NCI-H2107 (cell line): ENCODE measurements at places on chromosomes 7 and 10.

DNA sequence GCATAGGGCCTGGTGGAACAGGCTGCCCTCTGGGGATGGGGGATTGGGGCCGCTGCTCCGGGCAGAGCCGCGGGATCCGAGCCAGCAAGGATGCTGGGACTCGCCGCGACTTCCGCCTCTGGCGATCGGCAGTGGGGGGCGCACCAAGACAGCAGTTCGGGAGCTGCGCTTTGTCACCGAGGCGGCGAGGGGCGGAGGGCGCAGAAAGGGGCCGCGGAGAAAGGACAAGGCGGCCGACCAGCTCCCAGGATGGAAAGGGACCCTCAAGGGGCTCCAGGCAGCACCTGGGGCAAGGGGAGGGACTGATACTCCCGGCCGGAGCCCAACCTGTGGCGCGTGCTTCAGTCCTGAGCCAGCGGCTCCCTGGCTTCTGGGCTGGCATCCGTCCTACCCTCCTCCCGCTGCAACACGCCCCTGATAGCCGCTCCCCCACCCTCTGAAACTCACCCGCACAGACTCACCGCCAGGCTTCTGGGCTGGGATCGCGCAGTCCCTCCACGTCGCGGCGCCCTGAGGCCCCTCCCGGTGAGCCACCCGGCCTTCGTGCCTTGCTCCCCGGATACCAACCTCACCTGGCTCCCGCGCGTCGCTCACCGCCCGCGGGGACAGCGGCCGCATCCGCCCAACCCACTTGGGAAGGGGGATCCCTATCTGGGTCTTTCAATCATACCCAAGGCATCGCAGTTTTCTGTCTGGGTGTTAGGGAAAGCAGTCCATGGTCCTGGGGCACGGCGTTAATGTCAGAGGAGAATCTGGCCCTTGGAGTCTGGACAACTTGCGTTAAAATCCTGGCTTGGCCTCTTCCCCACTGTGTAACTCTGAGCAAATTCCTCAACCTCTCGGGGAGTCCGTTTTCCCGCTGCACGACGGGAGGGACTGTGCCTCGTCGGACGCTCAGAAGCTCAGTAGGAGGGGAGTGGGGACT, 7.0 kb upstream of the EVX1 start:
- no peak for DNase-seq

DNA sequence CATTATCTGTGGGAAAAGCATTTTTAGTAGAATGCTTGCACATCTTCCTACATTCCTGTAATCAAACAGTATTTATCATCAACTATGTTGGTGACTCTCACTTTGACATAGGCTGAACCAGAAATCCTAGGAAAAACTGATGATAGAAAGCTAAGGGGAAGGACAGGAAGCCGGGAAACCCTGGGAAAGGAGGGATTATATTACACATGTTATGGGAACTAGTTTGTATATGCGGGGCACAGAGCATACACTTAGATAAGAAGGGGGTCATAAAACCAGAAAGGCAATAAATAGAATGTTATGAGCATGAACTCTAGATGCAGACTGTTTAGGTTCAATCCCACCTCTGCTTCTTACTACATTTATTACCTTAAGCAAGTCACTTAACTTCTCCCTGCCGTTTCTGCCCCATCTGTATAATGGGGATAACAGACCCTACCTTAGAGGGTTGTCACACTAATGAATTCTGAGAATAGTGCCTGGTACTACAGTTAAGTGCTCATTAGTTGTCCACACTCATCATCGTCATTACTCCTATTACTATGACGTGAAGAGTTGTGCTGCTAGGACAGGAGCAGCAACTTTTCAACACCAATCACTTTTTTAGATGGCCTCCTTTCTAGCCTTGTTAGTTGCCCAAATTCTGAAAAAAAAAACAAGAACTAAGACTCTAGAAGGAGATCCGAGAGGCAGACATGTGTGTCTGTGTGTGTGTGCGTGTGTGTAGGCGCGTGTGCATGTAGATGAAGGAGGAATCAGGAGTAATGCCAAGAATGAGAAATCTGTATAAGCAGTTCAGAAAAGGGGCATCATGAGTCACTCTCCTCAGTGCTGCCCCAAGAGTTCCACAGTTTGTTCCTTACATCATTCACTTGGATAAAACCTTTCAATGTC, 52.2 kb downstream of the KMT2C start:
- DNase-seq = no peak

DNA sequence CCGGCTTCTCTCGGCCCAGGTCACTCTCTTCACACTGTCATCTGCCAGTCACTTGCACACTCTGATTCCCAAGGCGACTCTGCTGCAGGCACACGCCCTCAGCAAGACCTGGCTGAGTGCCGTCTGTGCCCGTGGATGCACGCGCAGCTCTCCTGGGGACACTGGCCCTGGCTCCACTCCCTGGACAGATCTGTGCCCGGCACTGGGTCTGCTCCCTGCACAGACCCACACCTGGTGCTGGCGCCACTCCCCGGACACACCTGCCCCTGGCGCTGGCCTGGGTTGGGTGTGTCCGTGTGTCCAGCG, 133.2 kb downstream of the DNAJB6 start:
- DNase-seq = no peak

DNA sequence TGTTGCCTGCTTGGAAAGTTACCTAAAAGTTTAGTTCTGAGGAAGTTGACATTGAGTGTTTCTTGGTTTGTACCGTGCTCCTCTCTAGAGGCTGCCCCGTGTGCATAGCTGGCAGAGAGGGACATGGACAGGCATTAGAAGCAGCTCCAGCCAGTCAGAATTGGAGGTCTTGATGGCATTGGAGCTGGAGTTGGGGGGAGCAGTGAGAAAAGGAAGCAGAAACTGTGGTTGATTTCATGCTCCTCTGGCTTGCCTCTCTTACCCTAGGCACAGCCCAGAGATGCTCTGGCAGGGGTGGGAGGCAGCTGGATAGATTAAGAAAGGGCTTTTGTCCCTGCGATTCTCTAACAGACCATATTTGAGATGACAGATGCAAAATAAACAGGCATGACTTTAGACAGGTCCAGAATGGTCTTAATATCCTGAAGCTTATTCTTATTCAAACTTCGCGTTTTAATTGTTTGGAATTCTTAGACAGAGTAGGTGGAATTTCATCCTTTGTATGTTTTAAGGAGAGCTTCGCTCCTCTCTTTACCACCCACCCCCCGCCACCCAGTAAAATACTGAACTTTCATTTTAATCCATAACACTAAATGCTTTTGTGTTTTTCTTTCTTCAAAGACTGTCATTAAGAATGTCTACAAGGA, 73.5 kb upstream of the GLCCI1 start:
- DNase-seq = no peak

DNA sequence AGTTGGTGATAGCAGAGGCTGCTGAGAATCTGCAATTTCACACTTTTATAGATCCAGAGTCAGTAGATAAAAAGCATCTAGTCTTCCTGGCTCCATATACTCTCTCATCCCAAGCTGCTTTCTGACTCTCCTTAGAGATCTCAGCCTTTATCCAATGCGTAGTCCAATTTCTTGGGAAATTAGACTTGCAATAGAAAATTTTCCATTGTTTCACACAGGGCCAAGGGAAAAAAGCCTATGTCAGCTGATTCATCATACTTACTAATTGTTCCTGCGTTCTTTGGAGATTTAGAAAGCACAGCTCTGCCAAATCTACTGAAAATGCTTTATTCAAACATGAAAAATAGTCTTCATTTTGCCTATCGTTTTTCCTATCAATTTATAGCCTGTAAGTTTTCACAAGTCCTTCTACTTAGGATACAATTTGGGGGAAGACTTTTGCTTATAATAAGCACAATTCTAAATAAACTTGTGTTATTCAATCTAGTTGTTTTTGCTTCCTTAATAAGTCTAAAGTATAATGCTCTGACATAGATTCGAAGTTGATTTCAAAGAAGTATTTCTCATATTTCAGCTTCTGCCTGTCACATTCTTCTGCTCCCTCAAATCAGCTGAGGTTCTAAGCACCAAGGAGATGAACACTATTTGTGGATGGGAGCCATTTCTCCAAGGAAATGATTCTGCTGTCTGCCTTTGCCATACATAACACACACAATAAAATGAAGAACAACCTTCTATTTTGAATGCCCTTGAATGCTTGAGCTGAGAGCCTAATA, 165.4 kb downstream of the ADAM12 start:
- DNase-seq = no peak
